Uterus (tissue), 4 donors: ENCODE measurements at places on chromosomes 3 and 15.
A peak's percentile ranks its signal among the peaks of the same experiment; 100 is the strongest.

DNA sequence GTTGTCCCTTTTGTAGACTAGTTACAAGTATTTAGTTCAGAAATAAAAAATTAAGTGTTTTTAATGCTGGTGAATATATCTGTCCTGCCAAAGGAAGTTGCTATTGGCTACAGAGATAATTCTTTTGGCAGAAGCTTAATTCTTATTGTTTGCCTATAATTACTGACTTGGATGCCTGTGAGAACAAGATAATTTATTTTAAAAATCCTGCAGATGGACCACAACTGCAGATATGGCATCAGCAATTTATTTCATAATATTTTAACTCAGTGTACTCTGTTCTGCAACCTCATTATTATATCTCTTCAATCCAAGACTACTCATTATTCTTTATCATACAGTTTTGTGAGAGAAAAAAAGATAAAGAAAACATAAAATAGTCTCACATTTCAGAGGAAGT lies 789.8 kb downstream of the NAALADL2 start:
- no peak for DNase-seq

DNA sequence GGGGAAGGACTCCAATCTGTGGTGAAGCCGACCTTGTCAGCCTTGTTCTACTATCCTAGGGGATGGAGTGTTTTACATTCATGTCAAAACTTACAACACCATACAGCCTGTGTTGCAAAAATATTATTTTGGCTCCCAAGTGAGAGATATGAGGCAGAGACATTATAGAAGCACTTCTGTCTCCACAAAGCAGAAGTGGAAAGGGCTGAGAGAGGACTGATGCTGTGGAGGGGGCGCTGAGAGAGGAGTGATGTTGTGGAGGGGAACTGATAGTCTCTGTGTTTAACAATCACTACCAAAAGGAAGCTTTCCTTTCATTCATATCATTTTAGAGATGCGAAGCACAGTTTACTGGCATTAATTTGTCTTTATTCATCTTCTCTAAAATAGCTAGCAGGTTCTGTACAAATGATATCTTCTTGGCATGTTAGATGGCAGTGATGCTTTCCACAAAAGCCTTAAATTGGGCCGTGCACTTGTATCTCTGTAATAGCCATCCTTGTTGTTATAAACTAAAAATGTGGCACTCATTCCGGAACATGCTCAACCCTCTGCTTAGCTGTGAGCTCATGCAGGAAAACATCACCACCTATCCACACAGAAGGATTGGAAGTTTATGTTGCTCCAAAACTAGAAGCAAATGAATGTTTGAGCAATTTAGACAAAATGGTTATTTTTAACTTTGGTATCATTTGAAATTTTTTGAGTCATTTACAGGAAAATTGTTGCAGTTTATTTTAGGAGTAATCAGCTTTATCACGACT lies 134.6 kb upstream of the TP63 start:
- no peak for DNase-seq

DNA sequence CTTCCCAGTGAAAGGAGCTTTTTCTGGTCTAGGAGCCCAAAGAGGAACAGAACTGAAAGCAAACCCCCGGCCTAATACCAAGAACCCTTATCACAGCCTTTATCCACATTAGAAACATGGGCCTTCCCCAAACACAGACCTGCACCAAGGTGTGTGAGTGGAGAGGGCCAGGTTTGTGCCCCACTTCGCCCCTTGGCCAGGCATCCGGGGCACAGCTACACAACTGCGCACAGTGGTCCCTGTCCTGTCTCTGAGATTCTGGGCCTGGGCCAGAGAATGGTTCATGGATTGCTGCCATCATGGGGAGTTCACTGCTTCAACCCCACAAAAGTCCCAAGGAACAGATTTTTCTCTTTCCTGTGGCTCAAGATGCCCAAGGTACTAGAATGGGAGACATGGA lies 125.5 kb upstream of the ABHD17C start:
- no peak for DNase-seq

GRCh38 chr3:123783811-123784210 lies 100.3 kb downstream of the MYLK start:
- DNase-seq: no peak

DNA sequence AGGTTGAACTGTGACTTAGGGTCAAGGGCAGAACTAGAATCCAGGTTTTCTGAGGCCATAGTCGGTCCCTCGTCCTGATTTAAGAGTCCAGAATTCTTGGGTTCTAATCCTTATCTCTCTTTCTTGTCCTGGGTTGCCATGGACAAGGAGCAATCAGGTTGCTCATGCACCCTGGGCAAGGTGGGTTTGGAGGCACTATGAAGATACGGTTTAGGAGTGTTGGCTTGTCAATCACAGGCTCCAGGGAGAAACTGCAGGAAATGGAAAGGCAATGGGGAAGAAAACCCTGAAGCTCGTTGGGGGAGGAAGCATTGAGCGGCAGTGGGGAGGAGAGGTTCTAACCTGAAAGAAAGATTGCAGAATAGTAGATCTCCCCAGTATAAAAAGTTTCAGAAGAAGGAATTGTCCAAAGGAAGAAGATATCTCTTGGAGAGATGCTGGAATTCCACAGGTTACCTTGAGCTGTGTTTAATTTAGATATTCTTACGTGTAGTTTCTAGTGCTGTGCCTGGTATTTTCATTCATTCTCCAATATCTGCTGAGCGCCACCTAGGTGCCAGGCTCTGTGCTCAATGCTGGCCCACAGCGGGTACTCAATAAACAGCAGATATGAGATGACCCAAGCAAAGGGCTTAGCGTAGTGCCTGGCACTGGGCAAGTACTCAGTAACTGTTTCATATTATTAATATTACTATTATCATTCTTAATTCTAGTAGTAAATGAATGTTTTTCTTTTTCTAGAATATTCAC lies 2.0 kb downstream of the ACAN start:
- DNase-seq: no peak

GRCh38 chr3:152842413-152842812 lies 7.5 kb downstream of the P2RY1 start:
- DNase-seq: no peak

- DNase-seq: no peak
Measured at GRCh38 chr3:79809106-79809505, 41.3 kb upstream of the ROBO1 start.

DNA sequence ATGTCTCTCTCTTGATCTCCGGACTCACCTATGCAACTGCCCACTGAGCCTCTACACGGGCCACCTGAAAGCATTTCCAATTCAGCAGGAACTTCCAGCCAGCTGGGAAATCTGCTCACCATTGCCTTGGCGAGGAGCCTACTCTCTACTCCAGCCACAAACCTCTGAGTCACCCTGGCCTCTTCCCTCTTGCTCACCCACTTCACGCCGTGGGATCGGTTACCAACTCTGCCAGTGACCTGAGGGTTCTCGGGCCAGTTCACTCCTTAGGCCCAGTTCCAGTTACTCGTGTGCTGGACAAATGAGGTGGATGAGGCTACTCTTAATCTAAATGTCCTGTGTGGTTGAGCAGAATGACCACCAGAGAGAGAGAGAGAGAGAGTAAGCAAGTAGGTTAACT lies 70.1 kb downstream of the CEMIP start:
- DNase-seq: no peak

DNA sequence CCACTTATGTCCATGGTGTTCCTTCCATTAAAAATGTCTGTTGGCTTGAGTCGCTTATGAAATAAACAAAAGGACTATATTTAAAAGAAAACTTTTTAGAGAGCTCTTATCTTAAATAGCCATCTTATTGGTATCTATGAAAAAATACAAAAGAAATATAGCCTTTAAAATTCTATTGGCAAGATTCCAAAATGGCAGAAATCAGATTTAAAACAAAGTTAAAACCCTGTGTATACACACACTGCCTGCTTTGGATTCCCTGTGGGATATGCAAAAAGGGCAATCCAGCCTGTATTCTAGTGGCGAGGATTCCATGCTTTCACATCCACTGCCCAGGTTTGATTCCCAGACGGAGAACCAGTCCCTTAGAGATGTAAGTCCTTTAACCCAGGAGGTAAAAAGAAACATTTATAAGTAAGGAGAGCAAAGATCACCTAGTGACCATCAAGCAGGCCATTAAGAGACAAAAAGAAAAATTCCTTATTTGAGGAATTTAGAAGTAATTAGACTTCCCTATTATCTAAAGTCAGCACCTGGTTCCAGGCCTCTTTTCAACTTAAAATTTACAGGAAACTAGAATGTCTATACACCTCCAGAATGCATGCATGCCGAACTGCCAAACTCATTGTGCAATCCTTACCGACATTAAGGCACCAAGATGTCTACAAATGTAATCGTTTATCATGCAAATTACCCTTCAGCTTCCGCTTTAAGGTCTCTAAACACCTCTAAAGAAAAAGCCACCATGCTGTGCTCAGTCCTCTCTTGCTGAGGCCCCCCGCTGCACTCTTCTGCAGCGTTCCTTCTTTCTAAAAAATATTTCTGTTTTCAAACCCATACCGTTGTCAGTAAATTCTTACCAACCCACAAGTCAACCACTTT lies 69.6 kb upstream of the STRIT1 start:
- DNase-seq: no peak

DNA sequence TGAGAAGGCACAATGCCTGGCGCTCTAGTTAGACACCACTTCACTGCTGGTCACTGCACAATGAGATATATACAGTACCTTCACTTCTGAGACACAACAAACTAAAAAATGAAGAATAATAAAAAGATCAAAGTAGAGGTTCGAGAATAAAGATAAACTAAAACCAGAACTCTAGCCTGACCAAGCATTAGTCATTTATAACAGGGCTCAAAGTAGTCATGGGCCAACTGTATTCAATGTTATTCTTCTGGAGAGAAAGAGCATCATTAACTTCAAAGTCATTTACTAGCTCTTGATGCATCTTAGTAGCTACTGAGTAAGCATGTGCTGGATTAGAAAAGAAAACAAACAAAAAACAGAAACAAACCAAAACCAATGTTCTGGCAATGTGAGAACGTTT lies 145.2 kb downstream of the SSR3 start:
- no peak for DNase-seq

- DNase-seq: peak; percentile 44
Measured at GRCh38 chr3:178551916-178552321, 15.7 kb downstream of the KCNMB2 start.

DNA sequence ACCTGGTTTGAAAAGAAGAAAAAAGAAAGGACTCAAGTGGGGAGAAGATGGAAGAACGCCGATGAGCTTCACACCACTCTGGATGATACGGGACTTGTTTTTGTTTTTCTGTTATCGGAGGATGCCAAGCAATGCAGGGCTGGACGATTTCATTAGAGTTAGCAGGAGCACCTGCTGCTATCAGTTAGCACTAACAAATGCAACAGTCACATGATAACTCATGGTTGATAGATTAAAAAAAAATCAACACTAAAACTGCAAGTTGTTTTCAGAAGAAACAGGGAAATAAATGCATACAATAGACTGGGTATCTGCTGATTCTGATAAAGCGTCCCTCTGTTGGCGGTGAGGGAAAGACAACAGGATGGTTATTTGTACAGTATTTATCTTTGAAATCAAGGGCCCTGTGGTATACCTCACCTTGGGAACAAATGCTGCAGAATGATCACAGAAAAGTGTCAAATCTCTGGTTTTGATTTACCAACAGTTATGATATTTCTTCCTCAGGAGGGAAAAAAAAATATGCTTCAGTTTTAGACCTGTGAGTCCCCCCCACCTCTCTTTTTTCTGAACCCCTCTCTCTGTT lies 575.1 kb downstream of the FOXP1 start:
- no peak for DNase-seq

GRCh38 chr3:38454884-38455638 lies 1.4 kb downstream of the ACVR2B start:
- DNase-seq: peak; percentile 79

- no peak for DNase-seq
Measured at GRCh38 chr3:132643366-132643765, 16.2 kb downstream of the ACAD11 start.

DNA sequence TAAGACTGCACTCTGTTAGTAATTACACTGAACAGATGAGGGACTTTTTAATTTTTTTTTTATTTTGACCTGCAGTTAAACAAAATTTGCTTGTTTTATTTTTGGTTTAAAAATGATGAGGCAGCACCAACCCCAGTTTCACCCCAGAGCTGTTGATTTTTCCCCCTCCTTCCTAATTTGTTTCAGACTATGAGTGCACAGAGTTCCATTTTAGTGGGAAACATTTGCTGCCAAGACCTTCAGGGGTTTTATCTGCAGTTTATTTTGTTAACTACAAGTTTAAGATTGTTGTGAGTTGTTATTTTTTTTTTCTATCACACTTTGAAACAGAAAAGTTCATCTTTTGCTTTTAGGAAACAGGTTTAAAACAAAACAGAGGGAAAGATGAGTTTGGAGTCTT lies 455.9 kb upstream of the NR2F2 start:
- DNase-seq: no peak

DNA sequence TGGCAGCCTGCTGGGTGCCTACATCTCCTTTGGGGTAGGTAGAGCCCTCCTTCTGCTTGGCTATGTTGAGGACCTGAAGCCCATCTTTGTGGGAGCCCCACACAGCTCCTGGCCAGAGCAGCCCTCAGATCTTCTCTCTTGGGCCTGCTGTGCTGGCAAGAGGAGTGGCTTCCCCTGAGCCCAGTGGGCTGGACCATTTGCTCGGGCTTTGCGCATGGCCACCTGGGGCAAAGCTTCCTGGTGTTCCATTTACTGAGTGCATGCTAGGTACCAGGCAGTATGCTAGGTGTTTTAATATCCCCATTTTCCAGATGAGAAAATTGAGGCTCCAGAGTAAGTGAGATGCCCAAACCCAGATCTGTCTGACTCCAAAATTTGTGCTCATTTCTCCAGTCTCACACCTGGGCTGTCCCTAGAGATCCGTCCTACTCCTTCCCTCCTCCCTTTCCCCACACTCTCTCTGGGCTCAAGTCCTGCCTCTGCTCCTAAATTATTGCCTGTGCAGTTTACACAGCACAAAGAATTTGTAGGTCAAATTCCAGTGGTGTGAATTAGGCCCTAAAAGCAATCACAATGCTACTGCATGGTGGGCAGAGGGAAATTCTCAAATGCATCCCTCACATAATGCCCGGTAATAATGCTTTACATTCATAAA lies 39.7 kb downstream of the SLC28A1 start:
- DNase-seq: no peak

GRCh38 chr3:39808467-39809180 lies 785 bp upstream of the MYRIP start:
- no peak for DNase-seq

DNA sequence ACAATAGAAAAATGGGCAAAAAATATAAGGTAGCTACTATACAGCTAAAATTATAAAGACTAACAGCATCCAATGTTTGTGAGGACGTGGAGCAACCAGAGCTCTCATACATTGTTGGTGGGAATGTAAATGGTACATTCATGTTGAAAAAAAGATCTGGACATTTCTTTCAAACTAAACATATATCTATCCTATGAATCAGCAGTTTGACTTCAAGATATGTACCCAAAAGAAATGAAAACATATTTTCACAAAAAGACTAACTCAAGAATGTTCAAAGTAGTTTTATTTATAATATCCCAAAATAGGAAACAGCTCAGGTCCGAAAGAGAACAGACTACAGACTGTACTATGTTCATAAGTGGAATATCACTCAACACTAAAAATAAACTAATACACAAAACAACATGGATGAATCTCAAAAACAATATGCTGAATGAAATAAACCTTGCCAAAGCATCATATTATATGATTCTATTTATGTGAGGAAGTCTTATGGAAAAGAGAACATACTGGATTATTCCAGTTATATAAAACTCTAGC lies 8.8 kb upstream of the TTBK2 start:
- DNase-seq: no peak

- DNase-seq: peak; percentile 6
Measured at GRCh38 chr3:37988931-37989525, 1.6 kb upstream of the VILL start.
